Adipocyte (in vitro differentiated cells): ENCODE measurements at places on chromosomes 11 and 22.

- peak; percentile 94 for DNase-seq
Measured at GRCh38 chr11:130522284-130522961, 74.0 kb downstream of the ADAMTS15 start.

DNA sequence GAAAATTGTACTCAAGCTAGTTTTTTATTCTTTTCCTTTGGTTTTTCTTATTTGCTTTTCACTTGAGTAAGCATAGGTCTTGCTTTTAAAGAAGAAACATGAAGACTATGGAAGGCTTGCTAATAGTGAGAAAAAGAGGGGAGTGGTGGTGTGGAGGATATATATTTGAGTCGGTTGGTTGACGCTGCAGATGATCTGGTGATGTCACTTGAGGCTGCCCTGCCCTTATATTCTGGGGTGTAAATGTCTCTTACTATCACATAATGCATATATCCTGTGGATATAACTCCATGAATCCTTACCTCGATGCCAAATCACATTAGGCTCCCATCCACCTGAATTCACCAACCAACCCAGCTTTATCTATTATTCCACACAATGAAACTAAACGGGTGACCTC, 2.9 kb downstream of the GRIA4 start:
- no peak for DNase-seq

DNA sequence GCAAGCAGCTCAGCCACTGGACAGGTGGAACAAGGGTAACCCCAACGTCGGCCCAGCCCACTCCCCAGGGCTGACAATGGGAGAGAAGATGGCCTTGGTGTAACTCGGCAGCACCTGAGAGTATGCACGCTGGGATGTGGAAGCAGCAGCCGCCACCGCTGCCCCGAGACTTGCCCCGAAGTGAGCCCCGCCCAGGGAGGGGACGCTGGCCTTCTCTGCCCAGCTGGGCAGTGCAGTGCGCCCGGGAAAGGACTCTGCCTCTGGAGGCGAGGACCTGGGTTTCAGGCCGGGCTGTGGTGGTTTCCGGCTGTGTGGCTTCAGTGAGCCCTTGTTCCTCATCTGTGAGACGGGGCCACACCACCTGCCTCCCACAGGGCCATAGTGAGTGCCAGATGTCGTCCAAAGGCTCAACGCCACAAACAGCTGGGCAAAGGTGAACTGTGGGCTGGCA, 8.6 kb upstream of the POLDIP3 start:
- no peak for DNase-seq

GRCh38 chr11:12003336-12003735, 5.1 kb downstream of the DKK3 start:
- DNase-seq = no peak

GRCh38 chr22:38239101-38239761, 33.6 kb downstream of the TMEM184B start:
- peak; percentile 88 for DNase-seq

DNA sequence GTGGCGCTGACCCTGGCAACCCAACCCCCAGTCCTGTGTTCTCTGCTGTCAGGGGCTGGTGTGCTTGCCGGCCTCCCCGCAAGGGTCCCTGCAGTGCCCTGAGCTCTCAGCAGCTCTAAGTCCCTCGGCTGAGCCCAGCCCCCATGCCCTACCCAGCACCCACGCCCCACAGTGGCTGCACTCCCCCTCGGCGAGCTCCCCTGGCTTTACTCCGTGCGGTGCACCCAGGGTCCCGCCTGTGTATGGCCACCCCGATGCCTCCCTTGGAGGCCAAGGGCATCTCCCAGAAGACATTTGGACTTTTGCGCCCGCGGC, 72.5 kb upstream of the SHISAL1 start:
- no peak for DNase-seq

GRCh38 chr22:46561435-46561905, 24.1 kb upstream of the CELSR1 start:
- no peak for DNase-seq

- DNase-seq = no peak
Measured at GRCh38 chr11:78379039-78379670, 38.5 kb downstream of the GAB2 start.

DNA sequence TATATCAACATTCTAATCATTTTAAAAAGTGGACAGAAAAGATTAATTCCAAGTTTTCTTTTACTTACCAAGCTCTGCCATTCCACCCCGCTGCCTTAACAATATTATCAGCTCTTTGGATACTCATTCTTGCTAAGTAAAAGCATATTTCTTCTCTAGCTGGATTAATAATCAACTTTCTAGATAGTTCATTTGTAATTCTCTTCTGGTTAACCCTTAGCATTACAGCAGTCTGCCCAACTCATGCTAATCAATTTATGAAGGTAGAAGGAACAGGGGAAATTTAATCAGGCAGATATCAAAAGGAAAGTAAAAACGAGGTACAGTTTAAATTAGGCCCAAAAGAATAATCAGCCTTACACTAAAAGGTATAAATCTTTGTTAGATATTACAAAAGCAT, 41.0 kb upstream of the SOX6 start:
- DNase-seq = no peak

DNA sequence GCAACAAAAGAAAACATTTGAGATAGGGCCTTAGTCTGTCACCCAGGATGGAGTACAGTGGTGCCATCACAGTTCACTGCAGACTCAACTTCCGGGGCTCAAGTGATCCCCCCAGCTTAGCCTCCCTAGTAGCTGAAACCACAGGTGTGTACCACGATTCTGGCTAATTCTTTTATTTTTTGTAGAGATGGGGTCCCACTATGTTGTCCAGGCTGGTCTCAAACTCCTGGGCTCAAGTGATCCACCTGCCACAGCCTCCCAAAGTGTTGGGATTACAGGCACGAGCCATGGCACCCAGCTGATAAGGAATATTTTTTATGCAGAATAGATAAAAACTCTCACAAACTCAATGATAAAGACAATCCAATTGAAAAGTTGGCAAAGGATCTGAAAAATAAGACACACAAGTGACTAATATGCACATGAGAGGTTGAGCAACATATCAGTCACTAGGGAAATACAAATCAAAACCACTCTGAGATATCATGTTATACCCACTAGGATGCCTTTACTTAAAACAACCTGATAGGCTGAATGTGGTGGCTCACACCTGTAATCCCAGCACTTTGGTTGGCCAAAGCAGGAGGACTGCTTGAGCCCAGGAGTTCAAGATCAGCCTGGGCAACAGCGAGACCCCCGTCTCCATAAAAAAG, 33.9 kb upstream of the CLTCL1 start:
- DNase-seq = no peak

GRCh38 chr22:43895986-43896645, 4.3 kb upstream of the PNPLA5 start:
- DNase-seq = no peak

DNA sequence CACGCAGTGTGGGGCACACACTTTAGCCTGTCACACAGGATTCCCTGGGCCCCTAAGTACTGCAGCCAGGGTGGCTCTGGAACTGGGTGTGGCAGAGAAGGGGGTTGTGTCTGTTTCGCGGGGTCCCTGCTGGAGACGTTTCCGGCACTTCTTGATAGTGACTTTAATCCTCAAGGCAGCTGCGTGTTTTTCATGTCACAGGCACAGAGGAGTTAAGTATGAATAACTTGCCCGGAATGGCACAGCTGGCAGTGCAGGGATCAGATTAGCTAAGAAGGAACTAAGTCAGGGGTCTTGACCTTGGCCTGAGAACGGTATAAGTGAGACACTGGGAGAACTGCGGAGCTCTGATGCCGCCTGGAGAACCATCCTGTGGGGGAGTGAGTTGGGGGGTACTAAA, 7.5 kb upstream of the KRTAP5-7 start:
- no peak for DNase-seq

DNA sequence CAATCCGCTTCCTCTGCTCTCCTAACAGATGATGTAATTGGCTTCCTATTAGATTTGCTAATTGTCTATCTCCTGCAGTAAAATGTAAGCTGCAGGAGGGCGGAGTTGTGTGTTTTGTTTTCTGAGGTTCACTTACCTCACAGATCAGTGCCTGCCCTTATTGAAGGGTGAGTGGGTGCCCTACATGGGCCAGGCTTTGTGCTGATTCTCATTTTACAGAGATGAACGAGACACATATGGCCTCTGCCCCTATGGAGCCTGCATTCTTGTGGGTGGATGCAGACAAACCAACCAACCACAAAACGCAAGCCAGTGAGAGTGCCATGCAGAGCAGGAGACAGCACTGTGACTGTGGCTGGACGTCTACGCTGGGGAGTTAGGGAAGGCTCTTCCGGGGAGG, 9.9 kb downstream of the TESMIN start:
- no peak for DNase-seq

GRCh38 chr11:16299884-16300782, 56.2 kb downstream of the SOX6 start:
- no peak for DNase-seq

- DNase-seq = no peak
Measured at GRCh38 chr11:114784891-114785290, 106.6 kb downstream of the NXPE2 start.

GRCh38 chr11:77353131-77353530, 51.6 kb upstream of the GDPD4 start:
- DNase-seq = no peak

DNA sequence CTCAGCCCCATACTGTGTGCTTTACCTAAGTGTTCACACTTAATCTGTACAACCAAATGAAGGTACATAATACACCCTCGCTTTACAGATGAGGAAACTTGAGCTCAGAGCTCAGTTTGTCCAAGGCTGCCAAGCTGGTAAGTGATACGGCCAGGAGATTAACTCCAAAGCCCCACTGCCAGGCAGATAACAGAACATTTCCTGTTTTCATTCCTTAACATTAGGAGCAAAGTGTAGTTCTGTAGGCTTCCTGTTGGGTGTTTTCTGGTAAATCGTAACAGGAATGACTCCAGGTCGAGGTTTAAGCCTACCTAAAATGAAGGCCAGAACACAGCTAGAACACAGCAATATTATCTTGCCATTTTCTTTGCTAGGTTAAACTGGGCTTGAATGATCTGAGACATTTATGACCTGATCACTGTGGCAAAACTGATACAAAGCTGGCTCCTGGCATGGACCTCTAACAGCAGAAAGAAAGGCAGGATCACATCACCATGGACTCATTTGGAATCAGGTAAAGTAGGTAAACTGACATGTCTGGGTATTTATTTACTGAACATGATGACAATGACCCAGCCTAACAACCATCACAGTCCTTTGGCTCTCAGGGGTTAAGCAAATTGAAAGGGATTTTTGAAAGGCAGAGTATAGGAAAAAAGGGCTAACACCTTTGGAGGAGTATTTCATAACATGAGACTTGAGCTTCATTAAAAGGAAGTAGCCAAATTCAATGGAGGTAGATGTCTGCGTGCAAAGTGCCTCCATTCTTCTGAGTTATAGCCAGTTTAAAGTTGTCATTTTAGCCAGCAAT, 3.9 kb upstream of the NUP50 start:
- DNase-seq = peak; percentile 37
